ENCODE measurements at places on chromosomes 6 and 20.
A peak's percentile ranks its signal among the peaks of the same experiment; 100 is the strongest.

DNA sequence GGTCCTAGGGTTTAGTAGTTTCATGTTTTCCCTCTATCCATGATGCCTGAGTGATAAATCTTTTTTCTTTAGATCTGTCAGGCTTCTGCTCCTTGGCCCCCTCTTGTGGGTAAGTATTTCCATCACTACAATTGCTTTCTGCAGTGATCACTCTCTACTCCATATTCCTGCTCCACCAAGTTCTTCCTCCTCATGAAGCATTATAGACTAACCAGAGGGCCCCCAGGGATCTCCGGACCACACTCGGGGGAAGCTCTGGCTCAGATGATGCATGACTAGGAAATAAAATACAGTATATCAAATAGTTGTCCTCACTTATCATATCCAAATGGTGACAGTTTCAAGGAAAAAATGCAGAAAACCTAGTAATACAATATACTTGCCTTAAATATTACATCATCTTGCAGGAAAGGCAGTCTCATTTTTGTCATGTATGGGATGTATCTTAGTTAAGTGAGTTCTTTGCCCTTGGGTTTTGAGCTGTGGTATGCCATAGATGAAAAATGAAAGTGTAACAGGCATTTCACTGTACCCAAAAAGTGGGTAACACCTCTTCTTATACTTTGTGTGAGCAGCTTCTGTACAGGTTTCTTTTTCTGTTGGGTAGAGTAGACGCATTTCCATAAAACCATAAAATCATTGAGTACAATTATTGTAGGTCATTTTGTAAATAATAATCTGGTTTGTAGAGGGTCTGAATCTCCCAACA lies 200.9 kb upstream of the EYA4 start:
- no peak for DNase-seq

GRCh38 chr20:50366270-50367103 lies 143.7 kb upstream of the PTPN1 start:
- peak; percentile 90 for DNase-seq

DNA sequence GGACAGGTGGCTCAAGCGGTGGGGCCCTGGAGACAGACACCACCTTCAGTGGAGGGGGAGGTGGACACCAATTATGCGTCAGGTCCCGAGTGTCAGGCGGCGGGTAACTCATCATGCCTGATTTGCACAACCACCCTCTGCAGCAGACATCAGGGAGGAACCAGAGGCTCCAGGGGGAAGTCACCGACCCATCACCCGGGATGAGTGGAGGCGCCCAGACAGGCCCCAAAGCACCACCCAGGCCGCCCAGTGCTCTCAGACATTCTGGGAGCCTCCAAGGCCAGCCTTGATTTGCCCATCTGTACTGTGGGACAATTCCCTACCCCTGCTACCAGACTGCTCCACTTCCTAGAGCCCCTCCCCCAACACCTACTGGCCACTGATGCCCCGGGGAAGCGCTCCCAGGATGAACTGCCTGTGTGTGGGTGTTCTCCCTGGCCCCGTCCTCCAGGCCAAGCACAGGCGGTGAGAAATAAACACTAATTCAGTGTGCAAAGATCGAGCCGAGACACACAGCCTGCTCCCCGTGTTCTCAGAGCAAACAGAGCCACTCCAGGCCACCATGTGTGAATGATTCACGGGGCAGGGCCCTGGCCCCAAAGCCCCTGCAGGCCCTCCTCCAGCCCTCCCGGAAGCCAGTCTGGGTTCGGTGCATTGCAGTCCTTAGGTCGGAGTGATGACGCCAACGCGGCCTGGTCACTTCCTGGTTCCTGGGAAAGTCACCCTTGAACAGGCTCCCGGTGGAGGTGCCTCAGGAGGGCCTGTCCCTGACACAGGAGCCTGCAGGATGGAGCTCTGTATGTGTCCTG lies 107.2 kb downstream of the ASXL1 start:
- DNase-seq, result peak; percentile 85

- peak; percentile 47 for DNase-seq
These were observed 405.3 kb upstream of the HS3ST5 start for GRCh38 chr6:114747995-114748625.

- no peak for DNase-seq
These were observed 63.2 kb downstream of the GJA1 start for GRCh38 chr6:121498481-121499276.

- no peak for DNase-seq
These were observed 355.1 kb downstream of the HAO1 start for GRCh38 chr20:7585126-7585679.

DNA sequence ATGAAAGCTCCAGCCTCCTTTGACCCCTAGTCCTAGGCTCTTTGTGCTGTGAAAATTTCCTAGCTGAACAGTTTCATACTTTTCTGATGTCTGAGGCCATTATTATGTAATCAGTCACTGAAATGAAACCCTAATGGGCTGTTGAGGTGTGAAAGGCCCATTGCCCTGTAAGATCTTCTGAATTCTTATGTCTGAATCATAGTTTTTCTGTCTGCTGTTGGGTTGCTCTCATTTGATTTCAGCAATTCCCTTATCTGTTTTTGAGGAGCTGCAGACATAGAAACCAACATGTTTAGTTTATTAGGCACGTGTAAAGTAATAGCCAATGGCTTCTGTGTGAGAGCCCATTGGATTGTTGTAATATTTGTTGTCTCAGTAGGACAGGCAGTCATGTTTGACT lies 118.1 kb downstream of the EYA4 start:
- DNase-seq, result no peak

GRCh38 chr6:157597461-157598312 lies 216.7 kb downstream of the ZDHHC14 start:
- peak; percentile 70 for DNase-seq

DNA sequence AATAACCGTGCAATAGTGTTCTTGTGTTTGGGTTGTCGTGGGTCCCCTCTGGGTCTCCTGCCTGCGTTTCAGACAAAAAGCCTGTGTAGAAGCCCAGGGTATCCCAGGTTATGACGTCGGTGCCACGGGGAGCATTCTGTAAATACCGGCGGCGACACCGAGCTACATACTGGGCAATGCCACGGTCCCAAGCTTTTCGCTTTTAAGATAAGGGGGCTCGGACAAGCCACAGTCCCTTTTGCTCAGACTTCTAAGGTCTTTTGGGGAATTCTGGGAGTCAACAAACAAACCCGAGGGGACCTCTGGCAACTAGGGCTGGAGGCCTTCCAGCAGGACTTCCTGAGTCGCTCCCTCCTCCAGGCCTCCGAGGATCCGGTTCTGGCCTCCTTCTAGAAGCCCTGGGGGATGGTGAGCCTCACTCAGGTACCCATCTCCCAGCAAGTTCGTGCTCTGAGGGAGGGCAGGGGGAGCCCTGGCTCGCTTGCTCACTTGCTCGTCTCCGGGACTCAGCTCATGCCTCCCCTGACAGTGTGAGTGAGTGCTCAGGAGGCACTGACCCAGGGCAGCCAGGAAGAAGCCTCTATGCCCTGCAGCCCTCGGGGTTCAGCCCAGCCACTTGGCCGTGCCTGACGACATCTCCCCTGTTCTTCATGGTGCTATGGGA lies 62.4 kb upstream of the MRPS10 start:
- DNase-seq, result no peak
